ENCODE measurements at places on chromosomes 3 and 15.

- no peak for DNase-seq
Observed at GRCh38 chr3:53597136-53597915, 102.9 kb downstream of the CACNA1D start.

DNA sequence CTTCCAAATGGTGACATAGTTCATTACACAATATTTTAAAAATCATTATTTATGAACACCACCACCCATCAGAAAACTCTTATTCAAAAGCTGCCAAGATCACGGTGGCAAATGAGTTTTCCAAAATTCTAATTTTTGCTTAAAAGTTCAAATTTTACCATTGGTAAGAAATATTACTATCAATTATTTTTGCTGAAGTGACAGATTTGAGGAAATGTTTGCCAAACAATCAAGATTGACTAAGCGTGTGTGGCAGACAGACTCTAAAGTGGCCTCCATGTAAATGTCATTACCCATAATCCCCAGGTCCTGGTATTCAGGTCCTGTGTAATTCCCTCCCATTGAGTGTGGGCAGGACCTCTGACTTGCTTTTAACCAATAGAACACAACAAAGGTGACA lies 35.0 kb downstream of the ZNF280D start:
- DNase-seq, result no peak

GRCh38 chr3:122929188-122930062 lies 98.1 kb downstream of the SEMA5B start:
- DNase-seq, result no peak

DNA sequence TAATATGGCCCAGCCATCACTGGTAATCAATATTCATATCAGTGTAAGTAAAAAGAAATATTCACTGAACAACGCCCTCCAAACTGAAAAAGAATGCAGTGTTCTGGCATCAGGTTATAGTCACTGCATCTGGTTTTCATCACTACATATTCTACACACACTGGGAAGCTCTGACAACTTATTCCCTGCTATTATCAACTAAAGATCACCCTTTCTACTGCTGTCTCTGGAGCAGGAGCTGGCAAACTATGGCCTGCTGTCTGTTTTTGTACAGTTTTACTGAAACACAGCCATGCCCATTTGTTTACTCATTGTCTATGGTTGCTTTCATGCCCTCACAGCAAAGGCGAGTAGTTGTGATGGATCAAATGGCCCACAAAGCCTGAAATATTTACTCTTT lies 35.3 kb downstream of the TUBGCP4 start:
- DNase-seq, result no peak

GRCh38 chr3:177209509-177209908 lies 12.2 kb upstream of the TBL1XR1 start:
- no peak for DNase-seq

- no peak for DNase-seq
Observed at GRCh38 chr15:83854321-83854720, 200.4 kb downstream of the ADAMTSL3 start.

DNA sequence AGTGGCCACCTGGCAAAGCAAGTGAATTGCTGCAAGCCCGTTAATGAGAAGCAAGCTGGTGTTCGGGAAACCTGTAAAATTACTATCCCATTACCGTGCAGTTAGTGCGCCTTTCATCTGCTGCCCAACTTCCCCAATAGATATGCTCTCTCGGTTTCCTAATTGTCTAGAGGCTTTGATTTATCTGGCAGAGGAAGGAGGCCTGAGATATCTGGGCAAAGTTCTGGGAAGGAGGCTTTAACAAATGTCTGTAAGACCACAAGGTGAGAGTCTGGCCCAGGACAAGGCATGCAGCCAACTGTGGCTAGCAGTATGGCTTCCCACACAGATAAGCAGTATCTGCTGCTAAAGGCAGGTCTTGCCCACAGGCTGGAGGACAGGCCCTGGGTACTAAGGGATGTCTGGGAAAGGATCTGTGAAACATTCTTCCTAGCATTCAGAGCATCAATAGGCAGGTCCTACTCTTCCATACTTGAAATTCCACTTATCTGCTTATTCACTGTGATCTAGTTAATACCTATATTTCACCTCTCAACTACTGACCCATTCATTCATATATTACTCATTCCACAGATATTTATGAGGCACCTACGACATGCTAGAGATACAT lies 130.0 kb upstream of the SLC2A2 start:
- no peak for DNase-seq

- DNase-seq, result no peak
Observed at GRCh38 chr3:14922863-14923262, 24.5 kb upstream of the NR2C2 start.

DNA sequence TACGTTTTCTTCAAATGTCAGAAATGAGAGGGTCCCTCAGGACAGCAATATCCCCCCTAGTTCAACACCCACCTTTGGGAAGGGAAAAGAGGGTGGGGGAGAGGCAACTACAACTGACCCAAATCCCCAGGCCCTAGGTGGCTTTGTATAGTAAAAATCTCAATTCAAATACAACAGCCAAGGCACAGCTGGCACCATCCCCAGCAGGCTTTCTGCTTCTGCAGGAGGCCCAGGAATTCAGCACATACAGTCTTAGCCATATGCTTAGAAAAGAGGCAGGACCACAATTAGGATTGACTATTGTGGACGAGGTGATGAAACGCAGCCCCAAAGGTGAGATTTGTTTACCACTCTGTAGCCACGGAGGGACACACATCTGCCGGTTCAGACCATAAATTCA lies 15.8 kb downstream of the NR2E3 start:
- no peak for DNase-seq

GRCh38 chr15:52328680-52329079 lies 33.1 kb upstream of the MYO5C start:
- no peak for DNase-seq

DNA sequence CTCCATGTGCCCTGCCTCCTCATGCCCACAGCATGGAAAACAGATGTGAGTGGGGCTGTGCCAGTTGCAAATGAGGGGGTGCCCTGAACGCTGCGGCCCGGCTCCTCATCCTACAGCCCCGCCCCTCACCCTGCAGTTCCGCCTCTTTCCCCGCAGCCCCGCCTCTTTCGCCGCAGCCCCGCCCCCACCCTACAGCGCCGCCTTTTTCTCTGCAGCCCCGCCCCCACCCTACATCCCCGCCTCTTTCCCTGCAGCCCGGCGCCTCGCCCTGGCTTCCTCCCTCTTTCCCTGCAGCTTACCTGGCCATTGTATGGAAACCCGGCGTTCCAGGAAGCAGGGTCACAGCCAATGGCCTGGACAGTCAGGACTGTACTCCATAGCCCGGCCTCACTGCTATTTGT lies 284.9 kb downstream of the TLE3 start:
- DNase-seq, result no peak

DNA sequence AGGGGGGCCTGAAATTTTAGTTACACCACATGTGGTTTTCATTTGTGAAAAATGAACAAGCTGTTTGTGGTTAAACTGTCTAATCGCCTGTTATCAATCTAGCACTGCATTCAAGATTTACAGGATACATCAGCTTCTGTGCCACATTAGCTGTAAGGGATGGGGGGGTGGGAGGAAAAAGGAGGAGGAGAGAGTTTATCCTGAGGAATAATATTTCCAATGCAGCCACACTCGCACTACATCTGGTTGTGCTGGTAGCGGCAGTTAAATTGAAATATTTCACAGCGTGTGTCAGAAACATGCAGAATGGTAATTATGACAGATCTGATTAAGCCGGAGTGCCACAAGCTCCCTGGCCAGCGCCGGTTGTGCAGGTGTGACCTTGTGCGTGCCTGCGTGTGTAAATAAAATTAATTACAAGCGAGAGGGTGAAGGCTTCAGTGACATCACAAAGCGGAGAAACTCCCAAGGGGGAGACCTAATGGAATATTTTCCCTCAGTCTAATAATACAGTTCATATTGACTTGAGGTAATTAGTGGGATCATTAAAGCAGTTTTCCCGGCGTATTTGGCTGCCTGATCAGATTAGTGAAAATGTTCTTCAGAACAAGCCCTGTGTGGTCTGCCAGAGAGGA lies 55.5 kb downstream of the SATB1 start:
- DNase-seq, result no peak

GRCh38 chr3:4734454-4734853 lies 241.3 kb downstream of the ITPR1 start:
- no peak for DNase-seq

DNA sequence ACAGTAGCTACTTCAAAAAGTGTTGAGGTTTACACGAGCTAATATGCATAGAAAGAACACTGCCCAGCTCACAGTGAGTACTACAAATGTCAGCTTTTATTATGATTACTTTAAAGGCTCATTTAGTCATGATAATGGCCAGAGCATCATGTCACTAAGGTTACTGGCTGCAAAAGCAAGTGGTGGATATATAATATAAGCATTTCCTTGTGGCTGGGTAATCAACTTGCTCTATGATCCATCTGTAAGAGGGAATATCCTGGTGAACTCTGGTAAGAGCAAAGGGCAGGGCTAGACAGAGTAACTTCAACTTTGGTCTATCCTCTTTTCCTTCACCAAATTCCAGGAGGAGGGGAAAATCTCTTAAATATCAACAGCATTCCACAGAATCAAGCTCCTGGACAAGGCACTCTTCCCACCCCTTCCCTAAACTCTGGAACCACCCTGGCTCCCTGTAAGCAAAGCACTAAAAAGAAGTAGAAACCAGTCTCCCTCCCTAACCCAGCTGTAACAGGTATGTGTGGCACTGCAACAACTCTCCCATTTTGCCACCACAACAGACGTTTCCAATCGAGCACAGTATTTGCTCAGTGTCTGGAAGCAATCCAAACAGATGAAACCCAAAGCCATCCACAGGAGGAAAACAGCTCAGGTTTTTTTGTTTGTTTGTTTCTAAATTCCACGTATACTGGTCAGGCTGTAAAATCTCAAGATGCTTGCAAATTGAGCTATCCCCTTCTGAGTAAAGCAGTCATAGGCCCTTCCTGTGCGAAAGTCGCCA lies 13.4 kb downstream of the B4GALT4 start:
- no peak for DNase-seq

- no peak for DNase-seq
Observed at GRCh38 chr3:134846911-134847317, 51.9 kb downstream of the EPHB1 start.

GRCh38 chr15:37019479-37020433 lies 80.6 kb downstream of the MEIS2 start:
- no peak for DNase-seq

DNA sequence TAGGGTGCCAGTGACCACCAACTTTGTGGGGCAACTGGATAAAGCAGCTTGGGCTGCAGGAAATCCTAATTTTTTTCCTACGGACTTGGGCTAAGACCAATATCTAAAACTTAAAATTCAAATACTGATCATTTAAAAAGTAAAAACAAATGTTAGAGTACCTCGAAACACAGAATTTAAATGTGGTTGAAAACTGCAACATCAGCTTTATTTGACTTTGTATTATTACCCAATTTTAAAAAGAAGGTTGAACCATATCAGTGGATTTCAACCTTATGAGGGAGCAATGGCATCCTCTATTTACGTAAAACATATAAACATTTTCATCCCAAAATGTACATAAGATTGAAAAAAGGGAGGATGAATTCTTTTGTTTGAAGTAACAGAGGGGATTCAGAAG lies 26.2 kb downstream of the CFAP20DC start:
- no peak for DNase-seq

- no peak for DNase-seq
Observed at GRCh38 chr3:4063916-4064574, 239.1 kb upstream of the SETMAR start.

GRCh38 chr15:85755942-85756341 lies 38.8 kb downstream of the KLHL25 start:
- no peak for DNase-seq

DNA sequence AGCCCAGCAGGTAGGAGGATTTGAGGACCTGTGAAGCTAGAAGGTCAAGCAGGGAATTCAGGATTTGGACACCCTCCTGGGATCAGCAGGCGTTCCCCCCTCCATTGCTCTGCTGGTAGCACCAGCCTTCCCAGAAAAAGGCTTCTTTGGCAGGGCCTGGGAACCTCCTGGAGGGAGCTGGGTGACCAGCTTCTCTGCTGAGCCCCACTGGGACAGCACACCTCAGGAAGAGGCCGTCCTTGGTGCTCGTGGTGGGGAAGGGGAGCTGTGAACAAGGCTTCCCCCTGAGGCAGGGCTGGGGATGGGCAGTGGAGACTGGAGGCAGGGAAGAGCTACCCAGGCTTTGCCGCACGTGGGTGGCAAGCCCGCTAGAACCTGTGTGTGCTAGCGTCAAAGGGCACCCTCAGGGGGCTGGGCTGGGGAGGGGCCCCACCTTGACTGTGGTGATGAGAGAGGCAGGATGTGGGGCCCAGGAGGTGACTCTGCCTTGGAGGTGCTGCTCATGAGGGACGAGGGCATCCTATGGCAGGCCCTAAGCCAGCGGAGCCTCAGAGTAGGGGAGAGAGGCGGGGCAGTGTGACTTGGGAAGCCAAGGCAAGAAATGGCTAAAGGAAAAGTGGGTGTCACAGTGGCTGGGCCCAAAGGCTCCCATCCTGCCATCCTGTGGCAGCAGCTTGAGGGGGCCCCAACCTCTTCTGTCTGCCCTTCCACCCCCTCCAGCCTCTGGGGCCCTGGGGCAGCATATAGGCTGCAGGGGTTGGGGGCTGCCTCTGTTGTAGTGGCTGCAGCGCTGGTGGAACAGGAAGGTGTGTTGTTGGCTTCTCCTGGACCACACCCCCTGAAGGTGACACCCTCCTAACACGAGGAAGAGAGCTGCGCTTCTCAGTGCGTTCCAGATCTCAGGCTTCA lies 20.7 kb downstream of the KLF13 start:
- no peak for DNase-seq

- DNase-seq, result no peak
Observed at GRCh38 chr3:37905987-37906674, 44.5 kb downstream of the CTDSPL start.

DNA sequence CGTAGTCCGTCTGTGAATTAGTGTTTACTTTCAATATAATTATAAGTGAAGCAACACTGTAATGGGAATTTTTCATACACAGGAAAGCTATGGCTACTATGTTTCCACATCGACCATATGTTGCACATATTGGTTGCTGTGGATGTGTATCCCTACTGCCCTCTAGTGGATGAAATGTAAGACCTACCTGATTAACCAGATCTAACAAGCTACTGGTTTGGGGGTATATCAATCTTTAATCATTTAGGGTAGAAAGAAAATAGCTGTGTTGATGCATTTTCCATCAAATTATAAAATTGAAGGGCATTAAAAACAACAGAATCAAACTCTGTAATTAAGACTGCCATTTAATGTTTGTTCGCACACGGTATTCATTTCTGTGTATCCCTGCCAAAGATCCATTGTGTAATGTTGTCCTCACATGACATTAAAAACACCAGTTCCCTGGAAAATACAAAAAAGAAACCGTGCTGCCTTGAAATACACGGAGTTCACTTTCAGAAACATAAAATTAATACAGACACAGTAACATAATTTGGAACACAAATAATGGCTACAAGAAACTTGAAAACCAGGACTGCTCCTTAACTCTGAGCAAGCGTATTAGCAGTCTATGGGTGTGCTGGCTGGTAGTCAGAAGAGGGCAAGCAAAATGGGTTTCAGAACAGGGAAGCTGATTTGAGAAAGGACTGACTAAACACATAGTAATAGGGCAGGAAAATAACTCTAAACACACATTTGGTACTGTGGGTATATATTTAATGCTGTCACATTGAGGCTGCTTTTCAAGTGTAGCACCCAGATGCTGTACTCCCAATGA lies 125.1 kb downstream of the TIGIT start:
- DNase-seq, result peak; percentile 80
